ENCODE measurements at places on chromosomes 5 and 9. TPM values are rescaled to one million over a fixed set of nuclear protein-coding genes. Genes with fewer than 3 reads are reported as not detected.
A peak's percentile ranks its signal among the peaks of the same experiment; 100 is the strongest.

FAM221B gene
- not detected for total RNA-seq

PCDHGA9 gene
- total RNA-seq = not detected

NPDC1 gene
- 0.63 TPM for total RNA-seq

GRXCR2 gene
- total RNA-seq = not detected

PCDHB15 gene
- 0.27 TPM for total RNA-seq

TNFSF15 gene
- not detected for total RNA-seq

GRCh38 chr5:15926586-15926985, 253.0 kb downstream of the MARCHF11 start:
- DNase-seq = no peak
- H3K4me1 ChIP-seq = no peaks in the 10 kb centered on the region
- H3K27me3 ChIP-seq = no peaks in the 10 kb centered on the region
- H3K36me3 ChIP-seq = no peaks in the 10 kb centered on the region

DNA sequence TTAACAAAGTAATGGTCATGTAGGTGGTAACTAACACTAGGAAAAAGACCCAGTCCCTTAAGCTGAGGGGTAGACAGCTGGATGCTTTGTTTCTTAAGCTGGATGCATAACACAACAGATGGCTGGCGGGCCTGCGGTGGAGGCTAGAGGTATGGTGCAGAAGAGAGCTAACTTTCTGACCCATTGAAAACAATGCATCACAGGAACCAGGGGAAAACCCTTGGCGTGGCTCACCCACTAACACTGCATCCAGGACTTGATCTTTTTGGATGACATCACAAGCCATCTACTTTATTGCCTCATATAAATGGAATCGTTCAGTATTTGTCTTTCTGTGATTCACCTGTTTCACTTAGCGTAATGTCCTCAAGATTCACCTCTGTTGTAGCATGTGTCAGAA, 138.7 kb downstream of the AUH start:
- no peak overlapping the region for H3K4me3 ChIP-seq
- DNase-seq = no peak
- peaks cover 38% of the 10 kb centered on the region for H3K36me3 ChIP-seq
- H3K27me3 ChIP-seq = no peaks in the 10 kb centered on the region
- no peak overlapping the region for H3K27ac ChIP-seq

GRCh38 chr5:91170266-91170665, 212.9 kb downstream of the ARRDC3 start:
- H3K4me1 ChIP-seq = no peaks in the 10 kb centered on the region
- no peak for DNase-seq
- H3K4me3 ChIP-seq = no peak overlapping the region
- no peaks in the 10 kb centered on the region for H3K27me3 ChIP-seq
- no peaks in the 10 kb centered on the region for H3K36me3 ChIP-seq
- H3K27ac ChIP-seq = no peak overlapping the region

DNA sequence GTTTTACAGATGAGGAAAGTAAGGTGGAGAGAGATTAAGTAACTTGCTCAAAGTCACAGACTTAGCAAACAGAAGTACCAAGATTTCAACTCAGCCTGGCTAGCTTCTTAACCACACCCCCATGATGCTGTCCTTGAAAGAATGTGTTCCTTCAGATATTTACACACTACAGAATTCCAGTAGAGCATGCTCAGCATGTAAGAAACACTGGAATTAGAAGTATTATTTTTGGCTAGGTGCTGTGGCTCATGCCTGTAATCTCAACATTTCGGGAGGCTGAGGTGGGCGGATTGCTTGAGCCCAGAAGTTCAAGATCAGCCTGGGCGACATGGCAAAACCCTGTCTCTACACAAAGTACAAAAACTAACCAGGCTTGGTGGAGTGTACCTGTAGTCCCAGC, 142.4 kb downstream of the EDIL3 start:
- H3K27ac ChIP-seq = no peak overlapping the region
- no peaks in the 10 kb centered on the region for H3K36me3 ChIP-seq
- no peaks in the 10 kb centered on the region for H3K4me1 ChIP-seq
- no peaks in the 10 kb centered on the region for H3K27me3 ChIP-seq
- H3K4me3 ChIP-seq = no peak overlapping the region

GRCh38 chr5:132372127-132372526, 2.6 kb downstream of the SLC22A5 start:
- peaks cover 40% of the 10 kb centered on the region for H3K4me1 ChIP-seq
- H3K4me3 ChIP-seq = no peak overlapping the region
- no peaks in the 10 kb centered on the region for H3K27me3 ChIP-seq

DNA sequence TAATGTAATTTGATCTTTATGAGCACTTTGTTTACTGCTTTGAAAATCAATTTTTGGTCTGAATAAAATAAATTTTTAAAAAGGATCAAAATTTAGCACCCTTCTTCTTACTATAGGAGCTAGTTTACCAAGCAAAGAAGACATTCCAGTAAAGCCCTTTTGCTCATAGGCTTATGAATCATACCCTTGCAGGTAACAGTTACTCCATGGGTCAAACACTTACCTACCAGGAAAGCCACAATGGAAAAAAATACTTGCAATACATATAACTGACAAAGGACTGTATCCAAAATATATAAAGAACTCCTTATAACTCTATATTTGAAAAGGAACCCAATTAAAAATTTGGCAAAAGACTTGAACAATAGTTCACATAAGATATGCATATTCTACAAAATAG, 66.6 kb downstream of the SHOC1 start:
- H3K36me3 ChIP-seq = no peaks in the 10 kb centered on the region
- no peak for DNase-seq
- no peak overlapping the region for H3K4me3 ChIP-seq
- H3K4me1 ChIP-seq = peaks cover 10% of the 10 kb centered on the region
- no peak overlapping the region for H3K27ac ChIP-seq

GRCh38 chr5:24633715-24634325, 11.0 kb downstream of the CDH10 start:
- DNase-seq = peak; percentile 34
- no peak overlapping the region for H3K27ac ChIP-seq
- H3K27me3 ChIP-seq = no peaks in the 10 kb centered on the region
- H3K4me1 ChIP-seq = no peaks in the 10 kb centered on the region
